ENCODE measurements at places on chromosomes 7 and 10. TPM values are rescaled to one million over a fixed set of nuclear protein-coding genes. Genes with fewer than 3 reads are reported as not detected.

LGI1 gene
- 66.1 TPM for total RNA-seq

PTN gene
- 182 TPM for total RNA-seq

GARS1 gene
- 47.1 TPM for total RNA-seq

COPG2 gene
- 60.8 TPM for total RNA-seq

TMEM196 gene
- 10.1 TPM for total RNA-seq

JCAD gene
- total RNA-seq: 8.4 TPM

PHKG1 gene
- total RNA-seq: 3.6 TPM

MASTL gene
- 9.7 TPM for total RNA-seq

All from occipital lobe (tissue), 3 donors.